ENCODE measurements at places on chromosomes 6 and 20.

DNA sequence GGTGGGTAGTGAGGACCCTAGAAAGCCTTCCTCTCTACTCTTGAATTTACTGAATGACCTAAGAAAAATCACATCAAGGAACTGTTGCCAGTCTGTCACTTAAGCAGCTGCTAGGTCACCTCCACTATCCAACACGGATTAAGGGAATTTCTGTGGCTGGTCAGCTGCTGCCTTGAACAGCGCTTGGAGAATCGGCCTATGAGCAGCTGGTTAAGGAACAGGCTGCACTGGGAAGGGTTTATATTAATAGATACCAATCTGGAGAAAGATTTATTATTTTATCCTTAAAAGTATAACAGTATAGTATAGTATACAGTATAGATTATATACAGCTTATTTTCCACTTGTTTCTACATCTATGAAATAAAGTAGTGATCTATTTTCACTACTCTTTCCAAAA is 6.5 kb downstream of the PTPRK start:
- DNase-seq = no peak

DNA sequence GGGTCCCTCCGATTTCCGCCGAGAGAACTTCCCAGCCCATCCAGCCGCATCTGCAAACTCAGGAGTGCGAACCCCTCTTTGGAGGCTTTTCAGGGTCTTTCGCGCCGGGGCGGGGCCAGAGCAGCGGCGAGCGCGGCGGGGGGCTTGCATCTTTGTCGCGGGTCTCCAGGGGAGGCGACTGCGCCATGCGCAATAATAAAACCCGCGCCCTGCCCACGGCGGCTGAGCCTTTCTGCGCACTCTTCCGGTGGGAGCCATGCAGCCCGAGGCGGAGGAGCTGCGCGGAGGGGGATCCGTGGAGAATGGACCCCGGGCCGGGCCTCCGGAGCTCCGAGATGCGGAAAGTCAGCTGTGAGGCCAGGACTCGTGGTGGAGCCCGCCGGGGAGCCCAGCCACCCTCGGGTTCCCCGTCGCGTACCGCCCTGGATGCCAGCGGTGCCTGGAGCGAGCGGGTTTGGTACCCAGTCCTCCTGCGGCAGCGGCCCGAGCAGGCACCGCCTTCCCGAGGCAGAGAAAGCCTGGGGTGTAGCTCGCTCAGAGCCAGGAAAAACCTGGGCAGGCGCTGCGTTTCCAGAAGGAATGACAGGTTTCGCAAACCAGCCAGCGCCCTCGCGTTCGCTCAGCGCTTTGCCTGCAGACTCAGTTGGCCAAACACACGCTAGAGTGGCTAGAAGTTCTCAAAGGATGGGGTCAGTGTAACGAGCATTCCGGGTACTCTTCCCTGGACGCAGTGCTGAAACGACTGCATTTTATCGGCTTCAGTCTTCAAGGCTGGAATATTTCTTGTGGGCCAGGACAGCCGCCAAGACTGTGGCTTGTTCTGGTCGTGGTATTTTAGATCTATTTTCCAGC is 1.2 kb downstream of the AKAP12 start:
- peak; percentile 7 for DNase-seq

DNA sequence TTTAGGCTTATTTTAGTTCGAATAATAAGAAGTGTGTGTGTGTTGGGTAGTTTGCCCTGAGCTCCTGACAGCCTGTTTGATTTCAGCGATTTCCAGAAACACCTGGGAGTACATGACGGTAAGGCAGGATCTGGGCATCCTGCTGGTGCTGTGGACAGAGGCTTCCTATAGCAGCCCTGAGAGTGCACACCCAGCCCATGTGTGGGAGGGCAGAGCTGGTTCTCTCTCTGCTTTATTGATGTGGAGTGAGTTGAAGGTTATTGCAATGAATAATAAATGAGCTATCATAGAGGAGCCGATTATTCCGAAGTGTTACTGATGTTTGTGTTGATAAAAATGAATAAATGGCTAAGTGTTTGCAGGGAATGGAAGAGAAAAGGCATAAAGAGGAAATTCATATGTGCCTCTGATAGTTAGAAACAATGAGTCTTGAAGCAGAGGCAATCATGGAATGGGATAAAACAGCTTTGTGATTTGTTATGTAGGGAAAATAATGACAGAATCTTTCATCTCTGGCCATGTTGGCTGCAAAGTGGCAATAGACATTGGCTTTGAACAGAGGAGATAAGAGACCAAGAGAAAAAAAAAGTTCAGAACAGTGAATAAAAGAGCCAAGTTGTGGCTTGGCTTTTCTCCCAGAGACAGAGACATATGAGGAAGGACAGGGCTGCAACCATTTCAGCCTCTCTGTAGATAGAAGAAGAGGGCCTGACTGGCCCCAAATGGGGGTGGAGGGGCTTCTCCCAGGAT is 166.2 kb upstream of the CHD6 start:
- DNase-seq = no peak

DNA sequence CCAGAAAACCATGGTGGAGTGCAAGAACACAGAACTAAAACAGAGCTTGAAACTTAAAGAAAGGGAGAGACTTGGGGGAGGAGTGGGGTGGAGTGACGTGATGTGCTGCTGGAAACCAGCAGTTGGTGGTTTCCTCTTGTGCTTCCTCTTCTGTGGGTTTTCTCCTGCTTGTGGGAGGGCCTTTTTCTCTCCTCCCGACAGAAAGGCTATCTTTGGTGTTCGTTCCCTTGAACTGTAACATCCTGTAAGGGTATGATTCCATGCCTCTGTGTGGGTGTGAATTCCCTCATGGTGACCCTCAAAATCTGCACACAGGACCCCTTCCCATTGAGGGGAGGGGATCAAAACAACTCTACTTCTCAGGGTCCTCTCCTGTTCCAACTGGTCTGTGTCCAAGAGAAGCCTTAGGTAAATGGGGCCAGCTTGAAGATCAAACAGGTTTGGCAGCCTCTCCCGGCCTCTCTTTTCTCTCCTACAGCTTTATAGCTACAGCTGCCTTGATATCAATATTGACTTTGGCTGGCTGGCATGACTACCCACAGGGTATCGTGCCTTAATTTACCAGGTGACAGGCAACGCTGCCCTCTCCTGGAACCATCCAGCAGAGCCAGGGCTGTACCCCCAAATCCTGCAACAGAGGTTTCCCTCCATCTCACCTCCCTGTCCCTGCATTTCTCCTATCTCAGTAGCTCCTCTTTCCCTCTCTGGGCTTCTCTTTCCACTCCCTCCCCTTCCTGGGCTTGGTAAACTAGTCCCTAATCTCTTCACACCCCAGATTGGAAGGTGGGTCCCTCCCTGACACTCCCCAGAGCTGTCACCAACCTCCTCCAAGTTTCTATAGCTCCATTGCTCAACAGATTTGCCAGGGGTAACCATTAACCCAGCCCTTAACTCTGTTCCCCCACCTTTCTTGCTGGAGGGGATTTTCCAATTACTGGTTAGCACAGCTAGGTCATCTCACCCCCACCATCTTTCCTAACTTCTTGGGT is 1.5 kb upstream of the MSH5 start:
- peak; percentile 85 for DNase-seq

GRCh38 chr6:14635934-14636591 is 518.5 kb downstream of the CD83 start:
- DNase-seq = peak; percentile 65

DNA sequence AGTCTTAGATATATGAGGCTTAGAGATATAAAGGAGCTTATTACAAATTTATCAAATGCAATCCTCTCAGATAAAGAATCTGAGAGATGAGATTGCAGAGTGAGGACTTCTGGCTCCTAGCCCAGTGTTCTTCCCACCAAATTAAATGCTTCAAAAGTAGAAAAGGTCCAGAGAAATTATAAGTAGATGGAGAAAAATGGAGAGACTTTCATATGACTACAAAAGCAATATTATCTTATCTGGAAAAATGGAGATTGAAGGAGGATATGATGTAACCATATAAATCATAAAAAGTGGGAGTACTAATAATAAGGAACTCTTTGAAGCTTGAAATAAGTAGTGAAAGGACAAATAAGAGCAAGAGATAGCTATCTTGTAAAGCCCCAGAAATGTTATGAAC is 2.8 kb downstream of the KCTD20 start:
- DNase-seq = no peak

All from activated CD4-positive, alpha-beta T cell treated with anti-CD3 and anti-CD28 coated beads, Interleukin-2, amount 10 ng/mL, durations not matched to agents 7 days and 5 days (primary cell).